ENCODE measurements at places on chromosomes 12 and 14.

DNA sequence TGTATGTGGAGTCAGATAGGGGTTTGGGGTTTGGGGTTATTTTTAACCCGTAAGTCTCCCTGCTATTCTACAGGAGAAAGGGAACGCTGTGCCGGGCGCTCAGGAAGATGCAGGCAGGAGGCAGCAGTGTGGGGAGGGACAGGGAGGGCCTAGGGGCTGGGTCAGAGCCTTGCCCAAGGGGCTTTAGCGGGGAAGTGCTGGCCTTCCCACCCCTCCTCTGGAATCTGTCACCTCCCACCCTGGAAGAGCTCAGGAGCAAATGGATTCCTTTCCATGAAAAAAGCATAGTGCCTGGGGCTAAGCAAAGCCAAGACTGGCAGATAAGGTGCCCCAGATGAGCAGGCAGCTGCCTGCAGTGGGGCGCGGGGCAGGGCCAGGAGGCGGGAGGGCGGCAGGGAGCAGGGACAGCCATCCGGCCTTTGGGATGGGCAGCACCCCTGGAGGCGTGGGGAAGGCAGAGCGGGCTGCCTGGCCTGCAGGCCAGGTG, 7.3 kb upstream of the INF2 start:
- no peak for DNase-seq

DNA sequence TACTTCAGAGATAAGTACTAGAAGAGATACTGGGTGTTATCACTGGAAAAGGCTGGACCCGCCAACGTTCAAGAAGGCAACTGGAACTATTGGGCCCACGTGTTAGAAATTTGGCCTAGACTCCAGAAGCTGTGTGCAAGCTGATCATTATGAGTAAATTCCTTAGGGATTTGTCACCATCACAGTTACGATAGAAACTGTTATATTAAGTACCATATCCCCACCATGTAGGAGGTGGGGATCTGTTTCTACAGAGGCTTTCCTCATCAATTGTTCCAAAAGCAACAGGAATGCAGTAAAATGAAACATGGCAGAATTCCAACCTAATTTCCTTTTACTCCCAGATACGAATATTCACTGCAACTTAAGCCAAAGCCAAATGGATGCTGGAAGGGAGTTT, 170.7 kb downstream of the NOVA1 start:
- no peak for DNase-seq

- no peak for DNase-seq
Observed at GRCh38 chr12:127025545-127025944, 1241.4 kb upstream of the TMEM132C start.

DNA sequence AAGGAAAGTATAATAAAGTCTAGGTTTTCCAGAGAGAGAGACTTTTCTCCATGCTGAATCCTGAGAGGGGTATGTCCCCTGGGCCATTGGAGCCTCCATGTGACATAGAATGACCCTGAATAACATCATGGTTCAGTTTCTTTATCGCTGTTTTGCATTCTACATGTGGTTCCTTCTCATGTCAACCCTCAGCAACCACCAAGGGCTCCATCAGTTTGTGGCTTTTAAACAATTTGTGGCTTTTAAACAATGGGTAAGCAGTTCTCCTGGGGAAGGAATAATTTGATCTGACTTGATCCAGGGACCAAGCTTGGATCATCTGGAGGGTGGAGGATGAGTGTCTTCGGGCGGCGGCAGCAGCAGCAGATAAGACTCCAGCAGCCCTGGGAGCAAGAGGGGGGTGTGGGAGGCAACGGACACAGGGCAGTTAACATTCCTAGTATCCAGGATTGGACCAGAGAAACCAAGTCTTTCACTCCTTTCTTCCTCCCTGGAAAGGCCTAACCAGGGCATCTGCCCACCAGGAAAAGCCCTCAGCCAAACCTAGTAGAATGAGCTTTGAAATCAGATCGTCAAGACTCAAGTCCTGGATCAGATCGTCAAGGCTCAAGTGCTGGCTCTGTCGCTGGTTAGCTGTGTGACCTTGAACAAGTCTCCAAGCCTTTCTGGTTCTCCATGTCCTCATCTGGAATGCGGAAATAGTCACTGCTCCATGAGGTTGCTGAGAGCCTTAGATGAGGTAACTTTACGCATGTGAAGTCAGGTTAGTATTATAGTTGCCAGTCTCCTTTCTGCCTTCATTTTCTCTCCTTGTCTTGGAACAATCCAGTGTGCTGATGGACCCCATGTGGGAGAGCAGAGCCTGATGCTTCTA, 27.8 kb upstream of the FAM222A start:
- DNase-seq, result no peak

DNA sequence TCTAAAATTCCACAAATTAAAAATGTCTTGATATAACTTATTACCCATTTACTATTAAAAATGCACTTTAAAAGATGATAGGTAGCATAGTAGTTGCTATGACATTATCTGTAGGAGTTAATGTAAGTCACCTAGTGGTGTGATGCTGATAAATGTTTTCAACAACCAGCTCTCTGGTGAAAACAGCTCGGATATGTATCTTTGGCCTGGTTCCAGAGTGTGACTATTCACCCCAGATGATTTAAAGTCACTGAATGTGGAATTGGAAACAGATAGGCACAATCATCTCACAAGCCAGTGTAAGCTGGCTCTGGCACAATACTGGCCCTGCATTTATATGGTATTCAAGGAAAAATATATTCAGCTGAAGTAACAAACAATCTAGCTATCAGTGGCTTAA, 9.2 kb upstream of the CCDC196 start:
- DNase-seq, result no peak

- DNase-seq, result no peak
Observed at GRCh38 chr12:104154806-104155205, 16.8 kb upstream of the NFYB start.

- DNase-seq, result no peak
Observed at GRCh38 chr12:93031028-93031427, 101.9 kb upstream of the EEA1 start.

DNA sequence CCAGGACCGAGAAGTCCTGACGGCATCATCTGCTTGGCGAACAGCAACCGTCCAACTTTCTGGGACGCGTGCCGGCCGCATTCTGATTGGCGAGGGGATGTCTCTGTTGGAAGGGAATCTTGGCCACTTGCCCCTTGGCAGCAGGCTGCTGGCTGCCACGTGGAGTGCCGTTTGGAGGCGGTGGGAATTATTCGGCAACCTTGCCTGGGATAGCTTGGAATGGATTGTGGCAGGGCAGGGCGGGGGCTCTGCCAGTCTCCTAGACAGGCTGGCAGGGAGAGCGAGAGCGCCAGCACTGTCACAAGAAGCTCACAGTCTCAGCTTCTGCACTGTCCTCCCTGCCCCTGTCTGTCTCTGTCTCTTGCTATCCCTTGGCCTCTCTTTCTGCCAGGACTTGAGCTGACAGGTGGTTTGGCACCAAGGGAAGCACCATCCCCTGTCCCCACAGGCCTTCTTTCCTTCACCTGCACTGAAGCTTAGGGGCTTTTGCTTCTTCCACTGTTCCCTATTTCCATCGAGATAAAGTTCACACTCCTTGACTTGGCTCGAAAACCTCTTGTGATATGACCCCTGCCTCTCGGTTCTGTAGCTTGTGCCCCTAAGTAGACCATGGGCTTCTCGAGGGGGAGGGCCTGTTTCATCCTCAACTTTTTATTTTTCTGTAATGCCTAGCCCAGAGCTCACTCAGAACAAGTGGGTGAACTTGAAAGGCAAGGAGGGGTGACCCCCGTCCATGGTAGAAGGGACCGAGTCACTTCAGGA, 201.9 kb downstream of the PHETA1 start:
- no peak for DNase-seq

GRCh38 chr12:124564232-124564958, 3.0 kb downstream of the NCOR2 start:
- DNase-seq, result no peak

DNA sequence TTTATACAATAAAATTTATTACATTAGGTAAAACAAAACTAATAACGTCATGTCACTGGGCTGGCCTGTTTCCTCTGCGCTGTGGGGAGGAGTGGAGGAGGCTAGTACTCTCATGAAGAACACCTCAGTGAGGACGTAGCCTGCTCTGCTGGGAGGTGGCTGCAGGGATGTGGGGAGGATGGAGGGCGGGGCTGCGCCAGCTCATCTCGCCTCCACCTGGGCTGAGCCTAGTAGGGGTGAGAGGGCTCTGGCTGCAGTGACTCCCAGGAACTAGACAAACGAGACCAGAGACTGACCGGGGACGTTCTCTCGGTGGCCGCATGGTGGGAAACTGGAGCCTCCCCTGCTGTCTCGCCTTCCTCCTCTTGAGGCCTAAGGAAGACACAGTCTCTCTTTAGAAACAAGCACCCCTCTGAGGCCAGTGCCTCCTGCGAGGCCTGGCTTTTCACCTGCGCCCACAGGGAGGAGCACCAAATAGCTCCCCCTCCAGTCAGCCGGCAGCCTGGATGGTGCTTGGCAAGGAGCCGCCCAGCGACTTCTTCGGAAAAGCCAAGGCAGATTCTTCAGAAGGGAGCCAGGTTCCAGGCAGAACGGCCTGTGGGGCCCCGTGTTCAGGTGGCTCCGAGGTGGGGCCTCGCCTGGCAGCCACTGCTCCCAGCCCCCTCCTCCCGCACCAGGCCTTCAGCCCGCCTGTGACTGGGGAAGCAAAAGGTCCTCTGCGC, 62.4 kb downstream of the PLEKHG3 start:
- no peak for DNase-seq

GRCh38 chr12:38374751-38375150, 58.2 kb downstream of the ALG10B start:
- no peak for DNase-seq

DNA sequence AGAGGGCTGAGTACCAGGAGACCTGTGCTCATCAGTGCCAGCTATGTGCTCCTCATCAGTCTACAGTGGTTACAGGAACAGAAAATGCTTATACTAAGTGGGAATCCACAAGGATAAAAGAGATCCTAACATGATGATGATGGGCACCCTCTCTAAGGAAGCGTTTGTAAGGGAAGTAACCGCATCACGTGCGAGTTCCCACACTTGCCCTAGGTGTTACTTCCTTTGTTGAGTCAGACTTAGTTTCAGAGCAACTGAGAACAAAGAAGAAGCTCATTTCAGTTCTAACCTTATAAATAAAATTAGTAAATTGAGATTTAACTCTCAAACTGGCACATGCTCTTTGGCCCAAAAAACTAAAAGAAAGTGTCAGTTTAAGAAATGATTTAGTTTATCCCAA, 956.4 kb upstream of the TMEM132C start:
- DNase-seq, result no peak

- DNase-seq, result no peak
Observed at GRCh38 chr12:2751230-2751629, 43.5 kb upstream of the FKBP4 start.

DNA sequence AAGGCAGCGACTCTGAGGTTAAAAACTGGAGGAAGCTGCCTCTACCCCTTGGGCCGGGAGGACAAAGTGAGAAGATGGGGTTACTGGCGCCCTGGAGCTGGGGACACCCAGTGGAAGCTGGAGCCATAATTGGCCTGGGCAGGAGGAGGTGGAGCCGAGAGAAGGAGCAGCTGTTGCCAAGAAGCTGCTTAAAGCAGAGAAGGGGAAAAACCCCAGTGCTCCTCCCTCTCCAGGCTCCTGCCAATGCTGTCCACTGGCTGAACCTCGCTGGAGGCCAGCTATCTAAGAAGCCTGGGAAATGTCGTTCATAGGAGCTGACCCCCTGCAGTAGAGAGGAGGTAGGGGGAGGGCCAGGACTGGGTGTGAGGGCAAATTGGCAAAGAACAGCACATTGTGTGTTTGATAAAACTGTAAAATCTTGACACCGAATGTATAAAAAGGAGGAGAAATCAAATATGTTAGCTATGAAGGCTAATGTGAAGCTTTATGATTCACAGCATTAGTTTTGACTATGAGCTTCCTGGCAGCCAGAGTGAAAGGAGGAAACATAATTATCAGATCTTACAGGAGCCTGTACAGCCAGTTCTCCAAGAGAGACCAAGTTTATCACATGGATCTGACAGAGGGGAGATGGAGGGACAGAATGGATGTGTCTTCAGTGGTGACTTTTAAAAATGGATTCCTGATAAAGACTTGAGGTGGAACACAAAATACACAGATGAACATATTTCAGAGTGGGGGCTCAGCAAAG, 9.5 kb downstream of the HHIPL1 start:
- DNase-seq, result peak; percentile 36

DNA sequence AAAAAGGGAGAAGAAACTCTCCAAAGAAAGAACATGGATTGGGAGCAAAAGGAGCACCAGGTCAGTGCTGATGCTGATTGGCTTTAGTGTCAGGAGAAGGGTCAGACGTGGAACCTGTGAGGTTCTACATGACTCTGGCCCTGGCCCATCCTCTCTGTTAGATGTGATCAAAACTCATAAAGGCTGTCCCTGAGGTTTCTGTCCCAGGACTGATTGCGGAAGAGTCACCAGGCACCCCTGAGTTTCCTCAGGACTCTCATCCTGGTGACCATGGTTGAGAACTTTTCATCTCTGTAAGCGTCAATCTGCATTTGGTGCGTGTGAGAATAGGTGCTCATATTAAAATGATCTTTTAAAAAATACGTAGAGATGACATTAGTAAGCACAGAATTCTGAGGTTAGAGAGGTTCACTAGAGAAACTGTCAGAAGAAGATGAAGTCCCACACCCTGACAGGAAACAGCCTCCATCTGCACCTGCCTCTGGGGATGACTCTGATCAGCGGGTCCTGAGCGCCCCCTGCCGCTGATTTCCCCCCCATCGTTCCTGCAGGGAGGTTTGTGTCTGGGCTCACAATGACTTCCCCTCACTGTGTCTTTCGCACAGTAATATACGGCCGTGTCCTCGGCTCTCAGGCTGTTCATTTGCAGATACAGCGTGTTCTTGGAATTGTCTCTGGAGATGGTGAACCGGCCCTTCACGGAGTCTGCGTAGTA, 741.8 kb downstream of the TMEM121 start:
- DNase-seq, result no peak

- DNase-seq, result no peak
Observed at GRCh38 chr12:94938583-94938982, 64.9 kb downstream of the NDUFA12 start.

GRCh38 chr12:27619308-27619707, 76.9 kb upstream of the REP15 start:
- no peak for DNase-seq

DNA sequence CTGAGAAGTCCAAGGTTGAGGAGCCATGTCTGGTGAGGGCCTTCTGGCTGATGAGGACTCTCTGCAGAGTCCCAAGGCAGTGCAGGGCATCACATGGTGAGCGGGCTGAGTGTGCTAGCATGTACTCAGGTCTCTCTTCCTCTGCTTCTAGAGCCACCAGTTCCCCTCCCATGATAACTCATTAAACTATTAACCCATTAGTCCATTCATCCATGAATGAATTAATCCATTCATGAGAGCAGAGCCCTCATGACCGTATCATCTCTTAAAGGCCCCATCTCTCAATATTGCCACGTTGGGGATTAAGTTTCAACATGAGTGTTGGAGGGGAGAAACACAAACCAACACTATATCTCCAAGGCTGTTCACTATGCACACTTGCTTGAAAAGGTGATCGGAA, 83.7 kb downstream of the TMEM30B start:
- DNase-seq, result no peak

- DNase-seq, result no peak
Observed at GRCh38 chr12:113466454-113467141, 5.1 kb downstream of the LHX5 start.

GRCh38 chr12:113222730-113223531, 1.7 kb downstream of the TPCN1 start:
- peak; percentile 68 for DNase-seq

All from breast epithelium (tissue), 4 donors.